Hindlimb muscle (tissue), 1 donor: ENCODE measurements at places on chromosomes 1 and 21. TPM values are rescaled to one million over a fixed set of nuclear protein-coding genes. Genes with fewer than 3 reads are reported as not detected.

Gene NBPF6
- not detected for polyA plus RNA-seq

Gene VHLL
- polyA plus RNA-seq, result not detected

Gene LEFTY1
- polyA plus RNA-seq, result 0.52 TPM

Gene OR14K1
- polyA plus RNA-seq, result not detected

Gene RIPPLY3
- 0.17 TPM for polyA plus RNA-seq

Gene TMEM269
- 0.79 TPM for polyA plus RNA-seq

Gene TMOD4
- polyA plus RNA-seq, result 27.4 TPM

Gene PGLYRP4
- polyA plus RNA-seq, result not detected

Gene OR2T29
- polyA plus RNA-seq, result not detected

Gene DCST1
- not detected for polyA plus RNA-seq

- DNase-seq, result no peak
These were observed 11.3 kb downstream of the CDK18 start for GRCh38 chr1:205515781-205516253.

GRCh38 chr21:38937286-38937790 is 131.6 kb downstream of the ETS2 start:
- no peak for DNase-seq

GRCh38 chr1:46394108-46394871 is at the start of gene FAAH:
Gene FAAH (plus strand): TSS chr1:46394317. CDS start chr1:46394349, 32 bp downstream.
- DNase-seq, result peak; percentile 67

GRCh38 chr1:36086529-36087232 is 2.0 kb upstream of the ADPRS start:
- no peak for DNase-seq

GRCh38 chr1:195714248-195714647 is 894.0 kb downstream of the KCNT2 start:
- DNase-seq, result no peak

- no peak for DNase-seq
These were observed 134.6 kb upstream of the PDE4B start for GRCh38 chr1:65658122-65658521.

GRCh38 chr1:157196245-157196543 is 58.0 kb upstream of the ETV3 start:
- no peak for DNase-seq

DNA sequence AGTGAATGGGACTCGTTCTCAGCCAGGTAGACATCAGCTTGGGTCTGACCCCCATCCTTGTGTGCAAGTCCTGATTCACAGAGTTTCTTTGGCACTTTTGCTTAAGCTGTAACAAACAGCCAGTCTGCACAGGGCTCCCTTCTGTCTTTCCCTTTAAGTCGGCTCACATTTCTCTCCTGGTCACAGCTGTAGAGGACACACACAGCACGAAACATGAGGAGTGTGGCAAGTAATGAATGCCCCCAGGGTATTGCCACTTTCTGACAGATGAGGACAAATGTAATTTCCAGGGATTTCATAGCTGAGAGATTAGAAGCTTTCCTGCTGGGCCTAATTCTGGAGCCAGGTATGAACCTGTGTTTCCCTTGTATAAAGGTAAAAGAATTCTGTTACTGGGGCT is 423.5 kb downstream of the KIF26B start:
- no peak for DNase-seq

- DNase-seq, result no peak
These were observed 187.3 kb upstream of the DMRTA2 start for GRCh38 chr1:50610563-50610962.

- DNase-seq, result no peak
These were observed 42.8 kb downstream of the SLC37A1 start for GRCh38 chr21:42556476-42556875.

DNA sequence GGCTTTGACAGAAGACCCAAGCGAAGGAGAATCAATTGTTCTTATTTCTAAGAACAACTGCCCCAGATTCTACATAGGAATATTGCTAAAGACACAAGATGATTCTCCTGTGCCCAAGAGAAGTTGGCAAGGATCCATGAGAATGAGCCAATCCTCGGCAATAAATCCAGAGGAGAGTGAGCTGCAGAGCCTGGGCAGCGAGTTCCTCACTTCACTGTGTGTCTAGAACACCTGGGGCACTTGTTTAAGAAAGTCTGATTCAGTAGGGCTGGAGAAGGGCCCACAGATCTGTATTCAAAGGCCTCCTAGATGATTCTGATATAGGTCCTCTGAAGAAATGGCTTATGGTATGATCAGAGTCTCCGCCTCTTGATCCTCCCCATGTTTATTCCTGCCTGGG is 31.8 kb downstream of the GADD45A start:
- no peak for DNase-seq

- DNase-seq, result no peak
These were observed 85.4 kb upstream of the LPGAT1 start for GRCh38 chr1:211915924-211916323.

DNA sequence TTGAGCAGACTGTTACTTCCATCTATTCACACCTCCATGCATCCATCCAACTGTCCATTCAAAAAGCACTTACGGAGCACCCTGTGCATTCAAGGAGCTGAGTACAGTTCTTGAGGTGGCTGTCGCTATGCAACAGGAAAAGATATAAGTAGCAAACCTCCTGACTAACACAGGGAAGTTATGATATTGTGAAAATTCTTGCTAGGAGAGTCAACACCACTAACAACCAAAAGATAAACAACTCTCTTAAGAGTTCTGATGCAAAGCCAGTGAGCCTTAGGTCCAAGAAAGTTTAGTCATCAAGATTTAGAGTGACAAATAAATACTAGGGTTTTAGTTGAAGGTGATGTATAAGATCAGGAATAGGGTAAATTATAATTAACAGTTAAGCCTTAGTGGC is 44.5 kb upstream of the TRIM45 start:
- no peak for DNase-seq

DNA sequence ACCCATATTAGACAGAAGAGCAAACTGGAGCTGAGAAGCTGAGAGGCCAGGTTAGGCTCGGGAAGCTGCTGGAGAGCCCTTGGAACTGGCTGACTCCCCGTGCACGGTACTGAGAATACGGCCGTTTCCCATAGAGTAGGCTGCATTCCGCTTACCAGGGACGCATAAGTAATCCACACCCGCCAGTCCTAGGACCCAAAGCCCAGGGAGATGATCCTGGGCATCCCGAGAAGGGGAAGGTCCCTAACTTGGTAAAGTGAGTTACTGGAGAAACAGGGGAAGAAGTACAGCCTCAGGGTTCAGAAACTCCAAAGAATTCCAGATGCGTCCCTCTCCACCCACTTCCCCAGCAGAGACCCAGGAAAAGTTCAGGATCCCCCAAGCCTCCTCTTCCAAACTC is 1.3 kb downstream of the LRRC38 start:
- DNase-seq, result no peak

GRCh38 chr1:109131800-109132199 is 17.9 kb downstream of the ELAPOR1 start:
- no peak for DNase-seq

DNA sequence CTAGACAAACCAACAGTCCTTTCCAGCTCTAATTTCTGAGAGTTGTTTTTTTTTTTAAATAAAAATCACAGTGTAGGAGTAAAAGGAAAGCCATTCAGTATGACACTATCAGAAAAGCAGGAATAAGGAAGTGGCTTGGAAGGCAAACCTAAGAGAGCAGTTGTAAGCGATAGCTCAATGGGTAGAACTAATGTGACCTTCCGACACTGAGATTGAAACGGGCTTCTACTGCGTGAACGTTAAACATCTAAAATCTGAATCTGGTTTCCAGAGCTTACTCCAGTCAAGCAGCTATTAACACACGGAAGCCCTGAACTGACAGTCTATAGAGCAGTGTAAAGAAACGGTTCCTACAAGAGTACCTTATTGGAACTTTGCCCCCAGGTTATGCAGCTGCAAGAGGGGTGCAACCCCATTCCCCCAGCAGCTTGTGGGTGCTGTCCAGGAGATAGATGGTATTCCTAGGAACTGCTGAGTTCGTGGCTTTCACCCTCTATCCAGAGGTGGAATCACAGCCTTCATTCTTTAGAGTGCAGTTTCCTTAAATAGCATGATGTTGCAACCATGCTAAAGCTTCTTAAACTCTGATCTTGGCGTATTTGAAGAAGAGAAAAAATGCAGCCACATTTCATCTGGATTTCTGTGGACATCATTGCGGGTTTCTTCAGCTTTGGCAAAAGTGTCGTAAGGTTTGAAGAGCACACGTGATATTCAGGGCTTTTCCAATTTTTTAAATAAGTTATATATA is 3.3 kb upstream of the IRF2BP2 start:
- peak; percentile 42 for DNase-seq

DNA sequence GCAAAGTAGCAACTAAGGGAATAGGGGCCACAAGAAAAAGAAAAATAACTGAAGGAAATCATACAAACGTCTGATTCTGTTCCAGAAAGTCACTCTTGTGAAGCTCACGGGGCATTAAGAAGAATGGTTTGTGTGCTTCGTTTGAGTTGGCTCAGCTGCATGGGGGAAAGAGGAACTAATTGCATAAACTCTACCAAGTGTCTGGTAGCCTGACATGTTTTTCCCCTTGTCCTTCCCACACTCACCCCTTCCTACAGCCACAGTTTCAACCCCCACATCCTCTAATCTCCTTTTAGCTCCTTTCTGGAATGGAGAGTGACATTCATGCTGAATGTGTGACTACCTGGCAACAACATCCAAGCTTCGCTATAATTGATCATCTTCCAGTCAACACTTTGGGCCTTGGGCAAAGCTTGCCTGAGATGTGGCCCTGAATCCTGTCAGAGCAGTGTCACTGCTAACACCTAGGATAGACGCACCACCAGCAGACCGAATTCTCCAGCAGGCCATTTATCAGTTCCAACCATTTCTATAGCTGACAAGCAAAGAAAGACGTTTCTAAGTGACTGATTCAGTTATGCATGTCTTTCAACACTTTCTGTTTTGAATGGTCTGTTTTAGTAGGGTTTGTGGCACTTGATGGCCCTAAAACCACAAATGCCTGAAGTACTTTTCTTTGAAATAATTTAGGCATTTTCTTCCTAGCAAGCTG is 439.6 kb downstream of the TTLL7 start:
- DNase-seq, result no peak

DNA sequence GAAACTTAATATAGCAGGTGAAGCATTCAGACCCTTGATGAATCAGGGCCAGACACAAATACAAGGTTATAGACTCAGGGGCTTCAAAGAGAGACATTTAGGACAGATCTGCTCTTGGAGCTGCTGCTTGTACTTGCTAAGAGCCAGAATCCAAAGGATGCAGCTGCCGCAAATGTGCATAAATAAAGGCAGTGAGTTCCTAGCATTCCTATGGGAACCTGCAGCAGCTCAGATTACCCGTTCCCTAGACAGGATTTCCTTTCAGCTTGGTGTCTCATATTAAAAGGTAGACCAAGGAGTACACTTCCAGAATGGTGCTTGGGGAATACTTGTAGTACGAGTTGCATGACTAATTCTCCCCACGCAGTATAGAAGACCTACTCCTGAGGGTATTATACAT is 9.7 kb upstream of the LRRC53 start:
- DNase-seq, result no peak

DNA sequence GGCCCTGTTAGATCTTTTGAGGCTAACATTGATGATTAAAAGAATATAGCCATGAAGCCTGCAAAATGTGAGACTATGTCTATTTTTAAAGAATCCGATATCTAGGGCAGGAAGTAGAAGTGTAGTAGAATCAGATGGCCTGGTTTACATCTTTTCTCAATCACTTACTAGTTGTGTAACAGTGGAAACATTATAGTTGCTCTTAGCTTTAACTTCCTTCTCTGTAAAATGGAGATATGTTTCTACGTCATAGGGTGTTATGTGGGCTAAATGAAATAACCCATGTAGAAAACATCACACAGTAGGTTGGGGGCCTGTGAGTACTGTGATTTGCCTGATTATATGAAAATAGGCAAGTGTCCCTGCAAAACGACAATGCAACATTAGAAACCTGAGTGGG is 4.4 kb upstream of the IGFN1 start:
- no peak for DNase-seq

GRCh38 chr1:108983114-108983513 is 19.8 kb upstream of the CLCC1 start:
- no peak for DNase-seq

- no peak for DNase-seq
These were observed 895.6 kb downstream of the TTLL7 start for GRCh38 chr1:83103341-83103740.

DNA sequence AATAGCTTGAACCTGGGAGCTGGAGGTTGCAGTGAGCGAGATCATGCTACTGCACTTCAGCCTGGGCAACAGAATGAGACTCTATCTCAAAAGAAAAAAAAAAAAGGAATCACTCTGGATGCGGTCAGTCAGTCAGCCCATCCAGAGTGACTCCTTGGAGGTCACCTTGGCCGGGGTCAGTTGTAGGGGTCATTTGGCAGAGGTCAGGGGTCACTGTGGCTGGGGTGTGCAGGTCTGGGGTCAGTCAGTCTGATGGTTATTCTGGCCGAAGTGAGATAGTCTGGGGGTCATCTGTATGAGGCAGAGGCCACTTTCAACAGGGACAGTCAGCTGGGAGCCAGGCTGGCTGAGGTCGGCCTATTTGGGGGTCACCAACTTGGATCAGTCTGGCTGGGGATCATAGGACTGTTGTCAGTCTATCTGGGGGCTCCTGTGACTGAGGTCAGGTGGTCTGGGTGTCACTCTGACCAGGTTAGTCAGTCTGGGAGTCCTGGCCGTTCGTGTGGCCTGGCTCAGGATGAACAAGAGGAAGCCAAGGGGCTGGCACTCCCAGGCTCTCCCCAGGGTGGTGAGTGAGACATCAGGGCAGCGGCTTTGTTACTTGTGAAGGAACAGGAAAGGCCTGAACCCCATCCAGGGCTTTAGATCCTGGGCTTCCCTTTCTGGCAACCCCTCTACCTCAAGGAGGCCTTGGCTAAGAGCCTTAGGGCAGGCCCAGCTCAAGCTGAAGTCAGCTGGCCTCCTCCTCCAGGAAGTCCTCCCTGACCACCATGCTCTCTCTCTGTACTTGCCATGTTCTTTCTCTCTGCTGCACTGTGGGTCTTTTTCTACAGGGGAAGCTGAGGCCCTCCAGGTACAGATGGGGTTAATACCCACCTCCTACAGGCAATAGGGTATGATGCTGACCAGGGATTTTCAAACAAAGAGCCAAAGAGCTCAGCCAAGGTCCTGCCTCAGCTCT is 15.1 kb downstream of the PTPRU start:
- no peak for DNase-seq

- DNase-seq, result no peak
These were observed 463.5 kb downstream of the SMYD3 start for GRCh38 chr1:246043556-246043955.

- no peak for DNase-seq
These were observed 182.9 kb upstream of the CAMK1G start for GRCh38 chr1:209400351-209401220.

DNA sequence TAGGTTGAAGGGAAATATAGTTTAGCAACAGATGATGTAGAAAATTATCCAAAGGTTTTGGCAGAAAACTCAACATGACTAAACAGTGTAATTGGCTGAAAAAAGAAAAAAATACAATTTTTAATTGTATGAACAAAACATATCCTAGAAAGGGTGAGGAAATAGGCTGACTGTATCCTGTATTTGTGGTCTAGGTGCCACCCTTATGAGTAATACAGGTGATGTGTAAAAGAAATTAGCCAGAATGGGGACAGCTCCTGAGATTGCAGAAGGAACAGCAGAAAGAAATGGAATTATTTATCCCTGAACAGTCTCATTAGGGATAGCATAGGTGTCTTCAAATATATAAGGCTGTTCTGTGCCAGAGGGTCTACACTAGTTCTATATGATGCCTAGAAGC is 24.6 kb downstream of the DNASE2B start:
- DNase-seq, result no peak

GRCh38 chr1:221644145-221644448 is 97.8 kb downstream of the DUSP10 start:
- DNase-seq, result peak; percentile 39
